ENCODE measurements at places on chromosomes 4 and X.

DNA sequence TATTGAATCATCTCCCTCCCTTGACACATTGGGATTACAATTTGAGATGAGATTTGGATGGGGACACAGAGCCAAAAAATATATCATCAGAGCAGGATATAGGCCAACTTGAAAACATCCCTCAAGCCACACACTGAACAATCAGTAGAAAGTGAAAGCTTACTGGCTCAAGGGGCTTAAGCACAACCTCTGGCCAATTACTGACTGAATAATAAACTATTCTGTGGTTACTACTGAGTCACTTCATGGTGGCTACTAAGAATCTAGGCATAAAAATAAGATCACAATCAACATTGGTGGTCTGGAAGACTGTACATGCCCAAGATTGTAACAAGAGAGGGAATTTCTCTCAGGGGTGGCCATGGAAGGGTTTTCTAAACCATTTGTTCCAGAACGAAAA is 27.4 kb upstream of the GPR174 start:
- DNase-seq: no peak

DNA sequence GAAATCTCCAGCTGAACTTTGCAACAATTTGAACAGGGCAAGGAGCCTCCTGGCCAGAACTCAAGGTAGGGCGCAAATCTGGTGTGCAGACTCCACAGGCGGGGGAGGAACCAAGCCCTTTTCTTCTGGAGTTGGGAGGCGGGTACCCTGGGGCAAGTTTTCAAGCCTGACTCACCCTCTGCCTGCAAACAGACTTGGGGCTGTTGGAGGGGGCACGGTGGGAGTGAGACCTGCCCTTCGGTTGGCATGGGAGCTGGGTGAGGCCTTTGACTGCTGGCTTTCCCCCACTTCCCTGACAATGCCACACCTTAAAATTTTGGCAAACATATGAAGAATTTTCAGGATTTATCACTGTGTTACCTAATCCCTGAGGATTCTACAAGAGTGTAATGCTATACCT is 709.8 kb upstream of the DIAPH2 start:
- DNase-seq: no peak

DNA sequence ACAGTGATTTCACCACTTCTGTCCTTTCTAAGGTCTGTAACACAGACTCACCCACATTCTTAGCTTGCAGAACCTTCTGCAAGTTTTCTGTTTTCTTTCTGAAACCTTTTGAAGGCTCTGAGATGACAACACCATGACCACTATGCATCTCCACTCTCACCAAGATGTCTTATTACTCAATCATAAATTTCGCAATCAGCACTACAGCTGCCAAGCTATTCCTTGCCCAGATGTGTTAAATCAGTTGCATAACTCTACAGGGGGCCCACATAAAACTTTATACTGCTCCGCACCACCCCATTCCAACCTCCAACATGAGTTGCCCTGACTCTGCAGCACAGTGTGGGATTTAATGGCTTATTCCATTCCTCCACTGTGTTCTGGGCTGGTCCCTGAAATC is 229.9 kb downstream of the COL25A1 start:
- DNase-seq: no peak

DNA sequence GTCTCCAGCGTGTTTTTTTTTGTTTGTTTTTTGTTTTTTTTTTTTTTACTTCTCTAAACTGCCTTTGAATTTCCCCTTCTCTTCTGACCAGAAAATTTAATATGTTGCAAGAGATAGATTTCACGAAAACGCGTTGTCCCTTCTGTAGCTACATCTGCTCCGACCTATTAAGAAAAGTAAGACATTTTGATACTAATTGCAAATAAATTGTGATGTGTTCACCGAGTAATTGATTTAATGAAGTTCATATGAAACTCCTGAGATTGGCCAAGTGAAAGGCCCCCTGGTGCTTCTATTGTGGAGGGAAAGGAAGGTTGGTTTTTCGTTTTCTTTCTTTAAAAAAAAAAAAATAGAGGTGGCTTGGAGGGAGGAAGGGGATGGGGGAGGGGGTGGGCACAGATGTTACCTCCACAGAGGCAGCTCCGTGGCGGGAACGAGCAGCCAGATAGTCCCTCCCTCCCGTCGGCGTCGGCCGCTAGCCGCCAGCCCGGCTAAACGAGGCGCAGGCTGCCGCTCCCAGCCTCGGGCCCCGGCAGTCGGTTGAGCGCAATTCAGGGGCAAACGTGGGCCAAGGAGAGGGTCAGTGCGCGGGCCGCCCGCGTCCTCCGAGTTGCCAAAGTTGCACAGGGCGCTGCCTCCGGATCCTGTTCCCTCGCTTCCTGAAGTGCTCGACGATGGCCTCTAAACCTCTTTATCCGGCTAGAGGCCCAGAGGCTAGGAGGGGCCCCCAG is 139.1 kb upstream of the ZIC3 start:
- no peak for DNase-seq

- DNase-seq: no peak
Measured at GRCh38 chr4:95505799-95506198, 43.0 kb downstream of the UNC5C start.

DNA sequence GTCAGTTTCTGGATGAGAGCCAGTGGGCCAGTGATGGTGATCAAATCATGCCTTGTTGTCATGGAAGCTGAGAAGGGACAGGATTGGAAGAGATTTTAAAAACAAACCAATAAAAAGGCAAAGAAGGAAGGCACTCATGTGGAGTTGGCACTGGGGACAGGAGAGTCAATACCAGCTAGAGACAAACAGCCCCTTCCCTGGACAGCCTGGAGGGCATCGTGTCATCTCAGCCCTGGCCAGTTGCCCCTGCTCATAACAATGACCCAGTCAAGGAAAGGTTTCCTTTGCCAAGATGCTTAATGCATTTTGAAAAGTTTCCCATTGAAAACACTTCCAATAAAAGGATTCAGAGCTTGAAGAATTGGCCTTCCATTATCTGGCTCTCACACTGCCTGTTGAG is 55.5 kb downstream of the SCML1 start:
- DNase-seq: peak; percentile 39

GRCh38 chr4:3288571-3289094 is 4.2 kb upstream of the RGS12 start:
- DNase-seq: no peak

DNA sequence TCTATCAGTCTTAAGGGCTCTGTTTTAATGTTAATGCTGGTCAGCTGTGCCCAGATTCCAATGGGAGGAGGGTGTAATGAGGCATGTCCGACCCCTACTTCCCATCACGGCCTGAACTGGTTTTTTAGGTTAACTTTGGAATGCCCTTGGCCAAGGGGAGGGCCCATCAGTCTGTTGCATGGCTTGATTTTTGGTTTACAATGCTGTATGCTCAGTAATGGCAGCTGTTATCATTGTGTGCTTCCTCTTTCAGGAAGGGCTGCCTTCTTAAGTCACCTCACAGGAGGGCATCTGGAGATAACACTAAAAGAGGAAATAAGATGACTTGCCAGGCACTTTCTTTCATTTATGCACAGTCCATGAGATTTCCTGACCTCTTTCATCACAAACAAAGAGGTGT is 36.3 kb downstream of the ATXN3L start:
- no peak for DNase-seq

GRCh38 chrX:3763111-3763510 is 49.7 kb upstream of the PRKX start:
- DNase-seq: no peak

DNA sequence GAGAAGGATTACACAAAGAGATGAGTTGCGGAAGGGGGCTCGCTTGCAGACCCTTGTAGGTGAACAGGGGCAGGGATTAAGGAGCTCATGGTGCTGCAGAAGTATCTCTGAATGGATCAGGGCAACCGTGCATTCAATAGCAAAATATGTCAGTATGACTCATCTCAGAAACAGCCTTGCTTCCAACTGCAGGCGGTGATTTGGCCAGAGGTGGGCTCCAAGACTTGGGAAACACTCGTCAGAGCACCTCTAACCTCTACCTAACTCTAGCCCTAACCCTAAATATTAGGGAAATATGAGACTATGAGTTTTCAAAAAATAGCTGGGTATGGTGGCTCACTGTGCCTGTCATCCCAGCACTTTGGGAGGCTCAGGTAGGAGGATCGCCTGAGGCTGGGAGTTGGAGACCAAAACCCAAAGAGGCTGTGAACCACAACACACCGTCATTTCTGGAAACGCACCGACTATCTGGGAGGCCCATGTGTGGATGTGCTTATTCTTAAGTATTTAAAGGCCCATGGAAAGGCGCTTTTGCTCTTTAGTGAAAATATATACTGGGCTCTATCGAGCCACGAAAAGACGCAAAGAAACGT is 102.6 kb downstream of the DHRSX start:
- no peak for DNase-seq

DNA sequence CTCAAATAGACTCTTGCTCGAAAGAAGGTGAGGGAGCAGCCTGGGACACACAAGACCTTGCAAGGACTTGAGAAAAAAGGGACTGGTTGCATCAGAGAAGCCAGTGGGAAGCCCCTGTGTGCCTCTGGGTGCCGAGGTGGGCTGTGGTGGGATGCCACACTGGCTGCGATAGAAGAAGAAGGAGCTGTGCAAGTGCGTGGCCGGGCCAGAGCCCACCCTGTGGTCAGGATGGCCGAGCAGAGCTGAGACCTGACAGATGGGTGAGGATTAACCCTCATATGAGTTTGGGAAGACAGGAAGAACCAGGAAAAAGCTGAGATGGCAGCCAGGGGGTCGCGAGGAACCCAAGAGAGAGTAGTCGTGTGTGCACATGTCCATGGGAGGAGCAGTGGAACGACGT is 44.6 kb upstream of the HGFAC start:
- no peak for DNase-seq

DNA sequence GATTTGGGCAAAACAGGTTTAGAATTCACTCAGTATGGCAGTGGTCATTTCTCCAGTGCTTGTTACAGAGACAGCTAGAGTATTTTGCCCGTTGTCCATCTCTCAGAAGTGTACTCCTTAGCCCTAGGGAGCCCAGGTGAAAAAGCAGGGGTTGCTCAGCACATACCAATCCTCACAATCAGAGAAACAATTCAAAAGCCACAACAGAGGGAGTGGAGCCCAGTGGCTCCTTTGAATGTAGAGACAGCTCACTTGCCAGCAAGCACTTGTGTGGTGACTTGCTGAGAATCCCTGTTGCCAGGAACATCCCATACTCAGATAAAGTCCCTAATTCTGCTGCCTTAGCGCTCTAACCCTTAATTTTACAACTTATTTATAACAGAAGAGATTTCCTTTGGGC is 1488.3 kb downstream of the RPA4 start:
- DNase-seq: no peak

DNA sequence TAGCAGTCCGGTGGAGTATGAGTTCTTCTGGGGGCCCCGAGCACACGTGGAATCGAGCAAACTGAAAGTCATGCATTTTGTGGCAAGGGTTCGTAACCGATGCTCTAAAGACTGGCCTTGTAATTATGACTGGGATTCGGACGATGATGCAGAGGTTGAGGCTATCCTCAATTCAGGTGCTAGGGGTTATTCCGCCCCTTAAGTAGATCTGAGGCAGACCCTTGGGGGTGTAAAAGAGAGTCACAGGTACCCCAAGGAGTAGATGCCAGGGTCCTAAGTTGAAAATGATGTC is 852 bp downstream of the MAGEH1 start:
- DNase-seq: no peak

DNA sequence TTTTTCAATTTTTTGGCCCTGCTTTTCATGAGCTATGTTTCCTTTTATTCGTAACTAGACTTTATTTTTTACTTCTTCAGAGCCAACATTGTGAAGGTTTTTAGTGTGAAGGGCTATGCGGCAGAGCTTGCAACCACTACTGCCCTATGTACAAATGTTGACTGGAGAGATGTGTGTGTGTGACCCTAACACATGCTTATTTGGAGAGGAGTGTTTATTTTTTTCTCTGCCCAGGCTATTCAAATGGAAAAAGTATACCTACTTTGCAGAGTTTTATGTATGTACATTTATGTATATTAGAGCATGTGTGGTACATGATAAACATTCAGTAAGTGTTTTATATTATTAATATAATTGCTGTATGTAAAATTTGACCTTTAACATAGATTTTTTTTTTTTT is 86.5 kb downstream of the WWC2 start:
- DNase-seq: no peak

DNA sequence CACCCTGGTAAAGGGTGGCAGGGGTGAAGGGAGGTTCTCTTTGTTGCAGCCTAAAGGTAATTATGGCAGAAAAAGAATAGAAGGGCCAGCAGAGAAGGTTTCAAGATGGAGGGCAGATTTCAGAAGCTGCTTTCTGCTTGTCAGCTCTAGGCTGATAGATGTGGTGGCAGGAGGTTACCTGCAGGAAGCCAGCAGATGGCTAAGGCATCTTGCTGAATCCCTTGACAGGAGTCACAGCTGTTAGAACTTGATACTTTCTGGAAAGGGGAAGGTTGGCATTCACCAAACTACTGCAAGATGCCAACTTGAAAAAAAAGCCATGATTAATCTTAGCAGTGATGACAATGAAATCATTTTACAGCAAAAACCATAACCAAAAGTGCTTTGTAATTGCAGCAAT is 69.5 kb upstream of the CBLL2 start:
- DNase-seq: no peak

GRCh38 chr4:17082186-17082585 is 183.7 kb upstream of the LDB2 start:
- no peak for DNase-seq

- DNase-seq: no peak
Measured at GRCh38 chrX:9071031-9071650, 37.2 kb upstream of the FAM9B start.

DNA sequence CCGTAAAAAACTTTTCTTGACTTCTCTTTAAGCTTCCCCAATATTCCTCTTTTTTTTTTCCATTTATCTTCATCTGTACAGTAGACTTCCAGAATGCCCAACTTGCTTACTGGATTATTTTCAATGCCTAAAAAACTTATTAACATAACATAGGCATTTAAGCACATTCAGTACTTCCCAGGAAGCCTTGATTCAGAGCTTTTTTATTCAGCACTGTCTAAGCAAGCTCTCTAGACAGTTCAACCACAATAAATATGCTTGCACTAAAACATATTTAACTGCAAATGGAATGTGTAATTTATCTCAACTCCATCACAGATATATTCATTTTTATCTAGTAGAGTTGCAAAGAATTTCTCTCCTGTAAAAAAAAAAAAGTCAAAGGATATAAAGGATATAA is 997.8 kb downstream of the ARAP2 start:
- DNase-seq: no peak

GRCh38 chrX:16143968-16144367 is 20.6 kb downstream of the GRPR start:
- no peak for DNase-seq

DNA sequence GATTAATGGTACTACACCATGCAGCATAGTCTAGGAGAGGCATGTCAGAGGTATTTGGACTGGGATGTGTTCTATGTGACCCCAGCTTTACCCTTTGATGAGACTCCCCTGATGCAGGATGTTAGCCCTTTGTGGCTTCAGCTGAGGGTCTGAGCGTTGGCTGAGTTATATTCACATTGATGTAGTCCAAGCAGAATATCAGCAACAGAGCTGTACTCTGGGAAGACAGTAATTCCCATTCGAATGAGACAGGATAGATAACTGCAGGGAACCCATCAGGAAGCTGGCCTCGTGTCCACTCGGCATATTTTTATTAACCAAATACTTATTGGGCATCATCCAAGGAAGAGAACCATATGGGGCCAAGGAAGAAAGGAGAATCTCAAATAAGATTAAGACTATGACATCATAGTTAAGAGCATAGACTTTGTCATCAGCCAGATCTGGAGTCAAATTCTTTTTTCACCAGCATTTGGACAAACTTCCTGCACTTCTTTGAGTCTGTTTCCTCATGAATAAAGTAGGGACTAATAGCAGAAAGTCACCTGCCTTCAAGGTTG is 198.1 kb downstream of the SOWAHB start:
- no peak for DNase-seq

Data from prostate gland (tissue), 2 donors.